ENCODE measurements at places on chromosomes 6 and 20. TPM values are rescaled to one million over a fixed set of nuclear protein-coding genes. Genes with fewer than 3 reads are reported as not detected.

DNA sequence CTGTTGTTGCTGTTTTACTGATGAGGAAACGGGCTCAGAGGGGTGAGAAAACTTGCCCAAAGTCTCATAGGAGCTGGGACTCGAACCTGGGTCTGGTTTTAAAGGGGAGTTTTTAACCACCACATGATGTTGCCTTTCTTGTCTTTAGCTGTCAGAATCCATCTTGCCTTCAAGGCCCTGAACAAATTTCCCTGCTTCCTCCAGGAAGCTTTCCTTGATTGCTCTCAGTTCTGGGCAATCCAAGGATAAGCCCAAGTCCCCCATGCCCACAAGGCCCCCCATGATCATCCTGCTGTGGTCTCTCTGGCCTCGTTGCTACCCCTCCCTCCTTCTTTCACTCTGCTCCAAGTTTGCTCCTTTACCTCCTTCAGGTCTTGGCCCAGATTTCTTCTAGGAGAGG, 73.5 kb downstream of the CD40 start:
- H3K27me3 ChIP-seq, result no peaks in the 10 kb centered on the region
- no peak for DNase-seq
- H3K4me1 ChIP-seq, result no peaks in the 10 kb centered on the region

DNA sequence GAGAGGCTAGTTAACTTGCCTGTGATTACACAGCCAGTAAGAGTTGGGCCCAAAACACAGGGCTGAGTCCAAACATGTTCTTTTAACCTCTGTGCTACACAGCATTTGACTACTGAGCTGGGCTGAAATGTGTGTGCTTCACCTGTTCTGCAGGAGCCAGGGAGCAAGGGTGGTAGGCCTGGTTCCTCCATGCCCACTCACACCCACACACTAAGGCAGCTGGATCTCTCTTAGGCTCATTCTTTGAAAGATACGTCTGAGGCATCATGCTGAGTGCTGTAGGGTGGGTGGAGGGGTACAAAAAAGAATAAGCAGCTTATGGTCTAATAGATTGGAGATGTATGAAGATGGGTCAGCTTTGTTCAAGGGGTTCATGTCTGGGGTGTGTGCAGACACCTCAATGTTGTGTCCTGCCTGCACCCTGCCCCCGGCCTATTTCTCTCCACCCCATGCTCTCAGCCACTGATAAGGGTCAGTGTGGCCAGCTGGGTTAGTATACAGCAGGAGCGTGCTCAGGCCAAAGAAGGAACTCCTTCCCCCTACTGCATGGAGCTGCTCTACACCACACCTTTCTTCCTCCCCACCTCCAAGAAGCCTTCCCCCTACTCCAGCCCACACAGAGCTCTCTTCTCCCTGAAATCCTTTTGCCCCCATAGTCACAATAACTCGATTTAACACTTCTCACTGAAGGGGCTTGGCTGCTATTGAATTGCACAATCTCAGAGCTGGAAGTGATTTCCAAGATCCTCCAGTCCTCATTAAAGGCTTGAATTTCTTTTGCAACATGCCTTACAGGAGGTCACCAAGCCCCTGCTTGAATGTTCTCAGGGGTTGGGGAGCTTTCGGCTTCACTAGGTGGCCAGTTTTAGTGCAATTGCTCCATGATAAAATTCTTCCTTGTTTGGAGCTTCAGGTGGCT, 3.4 kb downstream of the PPP2R5D start:
- H3K4me3 ChIP-seq, result no peak overlapping the region
- no peak overlapping the region for H3K27ac ChIP-seq
- H3K27me3 ChIP-seq, result no peaks in the 10 kb centered on the region
- peaks cover 12% of the 10 kb centered on the region for H3K36me3 ChIP-seq
- peaks cover 2% of the 10 kb centered on the region for H3K4me1 ChIP-seq

DNA sequence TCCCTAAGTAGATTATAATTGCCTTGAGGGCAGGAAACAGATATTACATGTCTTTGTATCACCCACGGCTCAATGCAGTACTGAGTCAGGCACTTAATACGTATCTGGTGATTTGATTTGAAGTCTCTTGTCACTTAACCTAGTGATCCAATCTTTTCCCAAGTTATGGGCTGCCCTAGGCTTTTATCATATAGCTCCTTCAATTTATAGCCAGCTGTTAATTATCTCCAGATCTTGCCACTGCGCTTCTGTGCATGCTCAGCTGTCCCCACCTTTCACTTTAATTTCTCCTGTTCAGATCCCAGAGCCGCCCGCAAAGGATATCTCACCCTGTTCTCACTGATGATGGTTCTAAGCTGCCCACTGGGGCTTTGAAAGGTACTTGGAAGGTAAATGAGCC, 41.9 kb downstream of the SNHG17 start:
- no peak overlapping the region for H3K4me3 ChIP-seq
- no peak for DNase-seq
- H3K27me3 ChIP-seq, result no peaks in the 10 kb centered on the region
- no peaks in the 10 kb centered on the region for H3K36me3 ChIP-seq
- H3K27ac ChIP-seq, result no peak overlapping the region

GRCh38 chr20:57458400-57459160, 66.4 kb downstream of the CTCFL start:
- H3K4me1 ChIP-seq, result no peaks in the 10 kb centered on the region
- H3K4me3 ChIP-seq, result no peak overlapping the region
- no peaks in the 10 kb centered on the region for H3K36me3 ChIP-seq

DNA sequence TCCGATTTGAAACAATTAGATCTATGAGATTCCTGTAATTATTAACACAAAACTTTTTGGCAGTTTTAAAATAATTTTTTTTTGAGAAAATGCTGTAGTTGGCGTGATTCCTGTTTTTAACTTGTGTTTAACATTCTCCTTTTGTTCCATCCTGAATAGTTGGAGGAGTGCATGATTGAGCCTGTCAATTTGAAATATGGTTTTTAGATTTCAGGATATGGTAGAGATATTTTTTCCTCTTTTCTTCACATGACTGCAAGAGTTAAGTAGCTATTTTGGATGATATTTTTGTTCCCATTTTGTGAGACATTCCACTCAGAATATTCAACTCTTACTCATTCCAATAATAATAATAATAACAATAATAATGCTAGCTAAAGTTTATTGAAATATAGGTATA, 241.7 kb upstream of the MAN1A1 start:
- H3K27me3 ChIP-seq, result no peaks in the 10 kb centered on the region
- no peaks in the 10 kb centered on the region for H3K36me3 ChIP-seq
- H3K4me1 ChIP-seq, result no peaks in the 10 kb centered on the region
- DNase-seq, result no peak

- H3K27ac ChIP-seq, result no peak overlapping the region
- H3K27me3 ChIP-seq, result no peaks in the 10 kb centered on the region
- no peaks in the 10 kb centered on the region for H3K36me3 ChIP-seq
- peak overlapping the region; percentile 47 for H3K4me3 ChIP-seq
- DNase-seq, result peak; percentile 76
Observed at GRCh38 chr20:20837574-20838021, 125.2 kb upstream of the RALGAPA2 start.

GRCh38 chr6:168967281-168967925, 286.2 kb downstream of the THBS2 start:
- peaks cover 3% of the 10 kb centered on the region for H3K4me1 ChIP-seq
- no peaks in the 10 kb centered on the region for H3K36me3 ChIP-seq
- no peak overlapping the region for H3K4me3 ChIP-seq
- no peak overlapping the region for H3K27ac ChIP-seq

GRCh38 chr6:166572370-166573261, 13.9 kb downstream of the RAMACL start:
- peaks cover 2% of the 10 kb centered on the region for H3K4me1 ChIP-seq
- no peak overlapping the region for H3K27ac ChIP-seq
- H3K4me3 ChIP-seq, result no peak overlapping the region
- no peak for DNase-seq
- no peaks in the 10 kb centered on the region for H3K27me3 ChIP-seq
- no peaks in the 10 kb centered on the region for H3K36me3 ChIP-seq

DNA sequence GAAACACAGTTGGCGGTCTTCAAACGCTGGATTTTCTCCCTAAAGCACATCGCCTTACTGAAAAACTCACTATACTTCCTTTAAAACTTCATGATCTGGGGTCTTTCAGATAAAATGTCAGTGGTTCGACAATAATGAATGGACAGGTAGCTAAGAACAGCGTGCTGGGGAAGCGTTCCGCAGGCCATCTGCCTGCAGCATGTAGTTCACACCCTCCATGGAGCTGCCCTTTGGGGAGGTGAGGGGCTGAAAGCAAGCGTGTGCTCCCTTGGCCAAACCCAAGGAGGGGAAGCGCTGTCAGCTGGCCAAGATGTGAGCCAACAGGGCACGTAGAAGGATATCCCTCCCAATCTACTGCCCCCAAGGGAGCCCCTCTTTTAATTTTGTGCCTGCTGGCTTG, 20.8 kb downstream of the MYLK4 start:
- H3K4me3 ChIP-seq, result no peak overlapping the region
- no peaks in the 10 kb centered on the region for H3K36me3 ChIP-seq
- H3K27me3 ChIP-seq, result no peaks in the 10 kb centered on the region
- peaks cover 2% of the 10 kb centered on the region for H3K4me1 ChIP-seq
- no peak for DNase-seq

GRCh38 chr20:56781108-56781739, 152.1 kb downstream of the TFAP2C start:
- no peak overlapping the region for H3K4me3 ChIP-seq
- no peaks in the 10 kb centered on the region for H3K27me3 ChIP-seq
- no peaks in the 10 kb centered on the region for H3K36me3 ChIP-seq
- DNase-seq, result no peak

- no peak for DNase-seq
- peaks cover 8% of the 10 kb centered on the region for H3K4me1 ChIP-seq
- H3K36me3 ChIP-seq, result no peaks in the 10 kb centered on the region
- H3K4me3 ChIP-seq, result no peak overlapping the region
- no peaks in the 10 kb centered on the region for H3K27me3 ChIP-seq
Observed at GRCh38 chr6:42390228-42390934, 61.3 kb downstream of the TRERF1 start.

DNA sequence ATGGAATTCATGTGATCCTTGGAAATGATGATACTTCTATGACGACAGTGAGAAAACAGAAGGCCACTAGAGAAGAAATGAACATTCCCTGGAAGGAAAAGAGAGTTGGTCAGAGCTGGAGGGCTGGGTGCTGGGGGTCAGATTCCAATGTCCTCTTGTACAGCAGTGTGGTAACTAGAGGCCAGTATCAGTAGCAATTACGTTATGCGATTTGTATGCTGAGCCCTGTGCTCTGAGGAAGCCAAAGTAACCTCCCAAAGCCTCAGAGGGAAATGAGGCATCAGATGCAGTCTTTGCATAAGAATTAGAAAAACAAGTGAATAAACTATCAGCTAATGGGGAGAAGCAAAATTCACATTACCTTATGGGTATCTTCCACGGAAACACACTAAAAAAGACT, 65.5 kb upstream of the SLC4A11 start:
- no peaks in the 10 kb centered on the region for H3K27me3 ChIP-seq
- H3K4me1 ChIP-seq, result no peaks in the 10 kb centered on the region
- peaks cover 2% of the 10 kb centered on the region for H3K36me3 ChIP-seq

DNA sequence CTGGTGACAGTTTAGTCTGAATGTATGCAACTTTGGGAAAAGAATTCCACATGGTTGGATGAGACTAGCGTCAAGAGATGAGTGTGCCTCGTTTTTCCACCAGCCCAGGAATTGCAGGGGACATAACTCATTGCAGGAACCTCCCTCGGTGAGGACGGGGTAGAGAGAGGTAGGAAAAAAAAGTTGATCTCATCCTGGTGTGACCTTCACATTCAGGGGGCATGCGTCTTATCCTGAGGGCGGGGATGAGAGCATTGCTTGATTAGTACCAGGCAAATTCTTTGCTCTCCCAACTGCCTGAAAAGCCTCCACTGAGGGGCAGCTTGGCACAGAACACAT, 11.8 kb downstream of the TLDC2 start:
- H3K36me3 ChIP-seq, result no peaks in the 10 kb centered on the region
- peak overlapping the region; percentile 33 for H3K4me3 ChIP-seq
- no peak overlapping the region for H3K27ac ChIP-seq
- no peaks in the 10 kb centered on the region for H3K27me3 ChIP-seq

- H3K4me3 ChIP-seq, result no peak overlapping the region
- H3K27me3 ChIP-seq, result no peaks in the 10 kb centered on the region
- H3K36me3 ChIP-seq, result no peaks in the 10 kb centered on the region
Observed at GRCh38 chr20:13024596-13024995, 15.8 kb downstream of the SPTLC3 start.

GRCh38 chr20:49281059-49281912, 3.4 kb upstream of the ZNFX1 start:
- no peak overlapping the region for H3K27ac ChIP-seq
- peaks cover 52% of the 10 kb centered on the region for H3K36me3 ChIP-seq
- no peak for DNase-seq
- H3K4me3 ChIP-seq, result peak overlapping the region; percentile 100

- peaks cover 2% of the 10 kb centered on the region for H3K4me1 ChIP-seq
- H3K27me3 ChIP-seq, result no peaks in the 10 kb centered on the region
- DNase-seq, result no peak
- H3K4me3 ChIP-seq, result no peak overlapping the region
- no peak overlapping the region for H3K27ac ChIP-seq
- peaks cover 29% of the 10 kb centered on the region for H3K36me3 ChIP-seq
Observed at GRCh38 chr20:2658414-2659354, 5.3 kb downstream of the IDH3B start.

DNA sequence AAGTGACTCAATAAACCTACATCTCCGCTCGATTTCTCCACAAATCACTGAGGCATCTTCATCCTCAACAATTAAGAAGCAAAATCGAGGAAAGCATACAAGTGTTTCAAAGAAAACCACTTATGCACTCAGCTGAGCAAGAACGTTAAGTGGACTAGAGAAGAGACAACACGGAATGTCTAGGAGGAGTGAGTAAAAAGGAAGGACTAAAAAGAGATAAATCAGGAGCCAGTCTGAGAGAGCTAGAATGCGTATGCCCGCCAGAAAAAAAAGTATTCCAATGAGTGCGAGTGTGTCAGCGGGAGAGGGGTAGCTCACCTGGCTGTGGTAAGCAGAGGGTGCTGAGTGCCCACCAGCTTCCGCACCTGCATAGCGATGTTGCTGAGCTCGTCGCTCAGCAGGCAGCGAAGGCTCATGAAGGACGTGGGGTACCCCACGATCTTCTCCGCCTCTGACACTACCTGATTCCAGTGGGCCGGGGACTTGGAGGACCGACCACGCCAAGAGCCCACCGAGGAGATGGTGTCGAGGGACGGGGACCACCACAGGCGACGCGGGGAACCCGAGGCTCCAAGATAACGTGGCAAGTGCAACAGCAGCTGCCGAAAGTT, 587 bp downstream of the PDSS2 start:
- H3K4me1 ChIP-seq, result no peaks in the 10 kb centered on the region
- H3K27ac ChIP-seq, result peak overlapping the region; percentile 96
- H3K27me3 ChIP-seq, result no peaks in the 10 kb centered on the region
- H3K36me3 ChIP-seq, result no peaks in the 10 kb centered on the region
- DNase-seq, result peak; percentile 75

- no peaks in the 10 kb centered on the region for H3K27me3 ChIP-seq
- DNase-seq, result no peak
- H3K4me1 ChIP-seq, result no peaks in the 10 kb centered on the region
- no peaks in the 10 kb centered on the region for H3K36me3 ChIP-seq
Observed at GRCh38 chr6:34672657-34673043, 23.9 kb downstream of the ILRUN start.

- no peaks in the 10 kb centered on the region for H3K27me3 ChIP-seq
- no peaks in the 10 kb centered on the region for H3K4me1 ChIP-seq
- no peak for DNase-seq
- H3K36me3 ChIP-seq, result no peaks in the 10 kb centered on the region
- H3K27ac ChIP-seq, result no peak overlapping the region
- no peak overlapping the region for H3K4me3 ChIP-seq
Observed at GRCh38 chr6:2529211-2529719, 221.5 kb downstream of the MYLK4 start.

The TCP11 gene
- 0.50 TPM for total RNA-seq

The FNDC1 gene
- total RNA-seq, result 1.3 TPM

The LBP gene
- total RNA-seq, result 2.3 TPM

The LY6G6D gene
- not detected for total RNA-seq

The SMPD2 gene
- total RNA-seq, result 17.4 TPM

The SLC9A8 gene
- total RNA-seq, result 22.4 TPM

The SIGLEC1 gene
- 20.2 TPM for total RNA-seq

The GCNT2 gene
- total RNA-seq, result 12.5 TPM

The PCSK2 gene
- 0.22 TPM for total RNA-seq

The HSD17B8 gene
- total RNA-seq, result 26.6 TPM

The MAK gene
- 0.66 TPM for total RNA-seq

The MYH7B gene
- 0.76 TPM for total RNA-seq
